ENCODE measurements at places on chromosomes 13 and 19.

DNA sequence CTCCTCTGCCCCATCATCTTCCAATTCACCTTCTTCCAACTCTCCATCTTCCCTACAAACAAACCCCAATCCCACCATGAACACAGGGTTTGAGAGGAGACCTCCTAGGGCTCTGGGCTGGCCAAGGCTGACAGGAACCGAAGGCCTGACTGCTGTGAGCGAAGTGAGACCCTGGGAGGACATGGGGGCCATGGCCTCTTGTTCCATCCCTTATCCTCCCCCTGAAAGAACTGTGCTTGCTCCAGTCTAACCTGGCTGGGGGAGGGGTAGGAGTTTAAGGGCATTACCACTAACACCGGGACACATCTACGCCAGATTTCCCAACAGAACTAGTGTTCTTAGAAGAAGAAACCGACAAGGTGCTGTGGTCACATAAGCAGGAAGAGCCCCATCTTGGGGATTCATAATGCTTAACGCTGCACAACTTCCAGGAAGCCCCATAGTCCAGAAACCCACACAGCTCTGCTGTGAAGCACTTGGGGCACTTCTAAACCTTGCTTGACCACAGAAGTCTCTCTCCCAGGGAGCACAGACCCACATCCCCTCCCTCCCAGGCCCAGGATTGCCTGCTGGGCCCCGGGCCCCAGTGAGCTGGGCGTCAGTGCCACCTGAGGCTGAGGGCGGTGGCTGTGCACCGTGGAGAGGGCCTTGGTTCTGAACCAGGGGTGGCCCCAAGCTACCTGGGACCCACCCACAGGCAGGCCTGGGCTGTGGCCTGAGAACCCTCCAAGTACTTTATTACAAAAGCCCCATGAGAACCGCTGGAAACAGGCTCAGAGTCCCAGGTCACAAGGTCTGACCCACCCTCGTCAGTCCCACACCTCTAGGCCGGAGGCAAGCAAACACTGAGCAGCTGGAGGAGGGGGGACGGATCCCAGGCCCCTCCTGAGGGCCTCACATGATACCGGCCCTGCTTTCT is 18.8 kb downstream of the ZC3H4 start:
- no peak for DNase-seq

- no peak for DNase-seq
These were observed 88.5 kb upstream of the SIAH3 start for GRCh38 chr13:45940061-45940460.

DNA sequence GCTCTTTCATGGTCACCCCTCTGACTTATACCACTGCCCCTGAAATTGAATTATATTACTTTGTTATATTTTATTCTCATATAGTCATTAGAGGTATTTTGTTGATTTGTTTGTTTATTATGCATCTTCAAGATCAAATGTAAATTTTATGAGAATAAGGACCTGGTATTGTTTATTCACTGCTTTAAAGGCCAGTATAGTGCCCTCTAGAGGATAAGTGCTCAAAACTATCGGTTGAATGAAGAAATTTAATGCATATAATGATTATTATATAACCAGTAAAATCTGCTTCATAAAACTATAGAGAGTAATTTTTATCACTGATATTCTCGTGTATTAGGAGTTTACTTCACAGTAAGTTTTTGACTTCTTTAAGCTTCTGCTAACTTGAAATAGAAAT is 1401.9 kb downstream of the SLITRK1 start:
- DNase-seq = no peak

- no peak for DNase-seq
These were observed 23.5 kb downstream of the DZIP1 start for GRCh38 chr13:95620825-95621498.

DNA sequence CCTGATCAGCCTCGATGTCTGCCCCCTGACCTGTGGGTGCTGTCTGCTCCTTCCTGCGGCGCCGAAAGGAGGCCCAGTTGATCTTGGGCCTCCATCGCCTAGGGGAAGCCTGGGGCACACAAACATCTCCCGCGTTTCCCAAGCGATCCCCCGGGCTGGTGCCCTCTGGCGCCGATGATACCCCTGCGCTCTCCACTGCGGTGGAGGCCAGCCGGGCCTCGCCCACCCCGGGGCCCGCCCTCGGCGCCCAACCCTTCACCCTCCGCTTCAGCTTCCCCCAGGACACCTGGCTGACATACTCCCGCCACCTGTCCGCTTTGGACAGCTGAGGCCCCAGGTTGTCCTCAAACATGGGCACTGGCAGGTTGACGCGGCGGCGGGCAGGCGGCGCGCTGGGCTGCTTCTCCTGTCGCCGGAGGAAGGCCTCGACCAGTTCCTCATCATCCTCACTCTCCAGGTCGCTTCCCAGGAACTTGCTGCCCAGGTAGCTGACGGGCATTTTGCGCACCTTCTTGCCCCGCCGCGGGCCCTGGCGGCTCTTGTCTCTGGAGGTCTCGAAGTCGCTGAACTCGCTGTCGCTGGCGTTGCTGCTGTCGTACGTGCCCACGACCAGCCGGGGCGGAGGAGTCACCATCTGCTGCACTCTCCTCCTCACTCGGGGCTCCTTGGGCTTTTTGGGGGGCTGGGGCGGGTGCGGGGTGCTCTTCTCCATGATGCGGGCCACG is 1.3 kb downstream of the CCDC8 start:
- no peak for DNase-seq

GRCh38 chr13:110125613-110126272 is 181.2 kb downstream of the COL4A1 start:
- no peak for DNase-seq

All from GM04503 (cell line).